ENCODE measurements at places on chromosomes 11 and 22.

- no peaks in the 10 kb centered on the region for H3K36me3 ChIP-seq
- no peaks in the 10 kb centered on the region for H3K27me3 ChIP-seq
- DNase-seq = peak; percentile 96
- peak overlapping the region; percentile 63 for H3K27ac ChIP-seq
These were observed 48.8 kb downstream of the ARHGAP32 start for GRCh38 chr11:129143335-129143734.

DNA sequence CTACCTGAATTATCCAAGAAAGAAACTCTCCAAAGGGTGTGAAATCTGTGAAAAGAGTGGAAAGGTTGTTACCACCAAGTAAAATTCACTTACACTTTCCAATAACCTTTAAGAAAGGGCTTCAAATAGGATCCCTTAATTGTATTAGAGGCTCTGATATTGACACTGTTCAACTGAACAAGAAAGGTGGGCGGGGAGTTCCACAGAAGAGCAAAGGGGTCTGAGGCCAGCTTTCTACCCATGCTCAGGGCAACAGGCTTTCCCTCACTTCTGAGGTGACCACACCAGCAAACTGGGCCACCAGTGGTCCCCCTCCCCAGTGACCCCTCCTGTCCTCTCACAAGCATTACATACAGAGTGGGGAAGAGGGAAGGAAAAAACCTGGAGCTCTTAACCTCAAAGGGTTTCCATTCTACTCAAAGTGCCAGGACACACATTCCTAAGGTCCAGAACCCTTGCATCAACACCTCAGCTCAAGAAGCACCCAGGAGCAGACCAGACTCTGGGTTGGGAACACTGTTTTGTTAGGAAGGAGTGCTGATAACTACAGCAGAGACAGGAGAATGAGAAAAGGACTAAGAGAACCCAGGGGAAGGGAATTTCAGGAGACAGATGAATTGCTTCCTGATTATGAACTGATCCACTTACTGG lies 71.6 kb upstream of the AKIP1 start:
- H3K27ac ChIP-seq = peak overlapping the region; percentile 69
- no peak for DNase-seq
- H3K4me3 ChIP-seq = no peak overlapping the region
- no peaks in the 10 kb centered on the region for H3K27me3 ChIP-seq

GRCh38 chr11:95920460-95921105 lies 3.3 kb downstream of the MTMR2 start:
- no peaks in the 10 kb centered on the region for H3K27me3 ChIP-seq
- H3K4me3 ChIP-seq = no peak overlapping the region
- no peak for DNase-seq
- H3K36me3 ChIP-seq = no peaks in the 10 kb centered on the region
- H3K27ac ChIP-seq = no peak overlapping the region

DNA sequence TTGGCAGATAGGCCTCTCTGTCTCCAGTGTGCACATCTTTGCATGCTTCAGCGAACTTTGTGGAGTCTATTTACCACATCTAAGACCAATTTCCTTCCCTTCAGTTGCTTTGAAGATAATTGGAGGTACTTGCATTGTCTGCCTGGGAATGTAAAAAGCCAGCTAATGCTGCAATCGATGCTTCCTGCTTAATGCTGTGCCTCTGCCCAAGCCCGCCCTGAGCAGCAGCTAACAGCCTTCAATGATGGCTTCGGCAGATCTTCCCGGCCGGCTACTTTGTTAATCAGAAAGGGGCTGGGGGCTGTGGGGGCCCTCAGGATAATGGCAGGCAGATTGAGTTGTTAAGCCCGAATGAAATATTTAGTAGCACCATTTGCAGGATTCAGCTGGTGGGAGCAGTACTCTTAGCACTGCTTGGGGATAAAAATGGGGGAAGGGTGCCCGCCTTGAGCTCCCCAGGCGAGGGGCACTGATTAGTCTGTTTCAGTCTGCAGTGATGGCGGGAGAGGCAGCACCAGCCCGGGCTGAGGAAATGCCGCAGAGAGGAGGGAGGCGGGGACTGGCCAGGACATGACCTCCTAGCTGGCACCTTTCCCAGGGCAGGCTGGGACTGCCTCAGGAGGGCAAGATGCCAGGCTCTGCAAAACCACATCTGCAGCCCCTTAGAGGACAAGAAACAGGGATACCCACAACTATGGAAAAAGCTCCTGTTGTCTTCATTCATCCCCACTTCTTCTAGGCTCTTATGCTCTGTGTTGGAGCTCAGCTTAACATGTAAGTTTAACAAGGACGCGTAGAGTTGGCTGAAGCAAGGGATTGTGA lies 460.0 kb downstream of the BUD13 start:
- no peak overlapping the region for H3K27ac ChIP-seq
- no peak for DNase-seq
- no peaks in the 10 kb centered on the region for H3K27me3 ChIP-seq

DNA sequence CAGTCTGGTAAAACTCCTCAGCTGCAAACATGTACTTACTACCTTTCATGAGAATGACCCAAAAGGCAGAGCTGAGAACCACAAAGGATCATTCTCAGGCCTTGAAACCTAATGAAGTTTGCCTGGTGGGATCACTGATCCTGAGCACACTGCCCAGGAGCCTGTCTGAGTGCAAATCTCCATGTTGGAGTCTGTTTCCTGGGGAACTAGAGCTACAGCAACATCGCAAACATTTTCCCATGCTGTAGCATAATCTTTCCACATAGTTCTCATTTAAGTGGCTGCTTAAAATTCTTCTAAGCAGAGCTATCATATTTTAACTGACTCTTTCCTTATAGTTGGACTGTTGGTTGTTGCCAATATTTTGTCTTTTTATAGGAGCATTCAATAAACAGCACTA lies 58.5 kb downstream of the GUCY1A2 start:
- H3K4me1 ChIP-seq = peaks cover 7% of the 10 kb centered on the region
- H3K27me3 ChIP-seq = no peaks in the 10 kb centered on the region
- H3K36me3 ChIP-seq = no peaks in the 10 kb centered on the region

DNA sequence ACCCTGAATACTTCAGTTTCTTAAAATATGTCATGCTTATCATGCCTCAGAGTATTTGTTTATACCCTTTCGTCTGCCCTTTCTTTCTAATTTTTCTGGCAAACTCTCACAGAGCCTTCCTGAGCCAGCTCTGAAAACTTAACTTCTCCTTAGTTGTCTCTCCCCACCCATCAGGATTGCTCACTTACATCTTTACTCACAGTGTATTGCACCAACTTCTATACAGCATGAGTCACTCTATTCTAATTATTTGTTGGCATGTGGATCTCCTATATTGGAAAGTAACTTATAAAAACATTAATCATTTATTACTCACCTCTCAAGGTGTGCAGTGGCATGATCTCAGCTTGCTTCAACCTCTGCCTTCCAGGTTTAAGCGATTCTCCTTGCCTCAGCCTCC lies 114.9 kb downstream of the FANCF start:
- DNase-seq = no peak
- H3K4me1 ChIP-seq = no peaks in the 10 kb centered on the region
- no peaks in the 10 kb centered on the region for H3K36me3 ChIP-seq
- no peak overlapping the region for H3K4me3 ChIP-seq
- no peak overlapping the region for H3K27ac ChIP-seq

DNA sequence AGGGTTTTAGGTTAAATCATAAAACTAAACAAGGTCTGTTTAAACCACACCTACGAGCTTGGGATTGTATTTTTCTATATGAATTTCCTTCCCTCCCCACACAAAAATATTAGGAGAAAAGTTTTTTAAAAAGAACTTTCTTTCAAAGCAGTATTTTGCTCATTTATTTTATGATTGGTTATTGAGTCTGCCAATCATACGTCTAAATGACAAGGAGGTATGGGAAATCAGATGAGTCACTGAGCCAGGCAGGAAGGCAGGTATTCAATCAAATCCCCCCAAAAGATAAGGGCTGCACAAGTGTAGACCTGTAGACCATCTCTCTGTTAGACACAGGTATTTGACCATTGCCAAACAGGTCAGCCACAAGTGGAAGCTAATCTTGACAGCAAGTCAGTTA lies 440.1 kb upstream of the CCDC90B start:
- H3K36me3 ChIP-seq = no peaks in the 10 kb centered on the region
- no peak overlapping the region for H3K4me3 ChIP-seq
- DNase-seq = no peak

DNA sequence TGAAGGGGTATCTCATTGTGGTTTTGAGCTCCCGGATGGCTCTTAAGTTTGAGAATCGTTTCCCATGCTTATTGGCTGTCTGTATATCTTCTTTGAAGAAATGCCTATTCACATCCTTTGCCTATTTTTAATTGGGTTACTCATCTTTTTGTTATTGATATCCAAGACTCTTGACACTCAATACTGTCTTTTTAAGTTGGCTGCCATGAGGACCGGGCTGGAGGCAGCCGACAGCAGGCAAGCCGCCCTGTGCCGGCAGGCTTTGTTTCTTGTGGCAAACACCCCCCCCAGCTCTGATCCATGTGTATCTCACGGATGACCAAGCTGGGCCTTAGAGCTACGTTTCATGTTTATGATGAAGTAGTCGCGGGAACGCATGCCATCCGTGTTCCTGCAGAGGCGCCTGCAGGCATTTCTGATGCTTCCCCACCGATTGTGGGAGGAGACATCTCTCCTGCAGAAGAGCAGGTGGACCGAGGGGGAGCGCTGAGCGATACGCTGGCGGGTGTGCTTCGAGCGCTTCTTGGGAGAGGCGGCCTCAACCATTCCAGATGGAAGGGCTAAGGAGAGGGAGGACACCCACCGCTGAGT lies 95.8 kb downstream of the TBC1D22A start:
- H3K4me1 ChIP-seq = no peaks in the 10 kb centered on the region
- no peak overlapping the region for H3K27ac ChIP-seq
- no peak for DNase-seq
- H3K27me3 ChIP-seq = no peaks in the 10 kb centered on the region
- no peaks in the 10 kb centered on the region for H3K36me3 ChIP-seq
- H3K4me3 ChIP-seq = no peak overlapping the region

DNA sequence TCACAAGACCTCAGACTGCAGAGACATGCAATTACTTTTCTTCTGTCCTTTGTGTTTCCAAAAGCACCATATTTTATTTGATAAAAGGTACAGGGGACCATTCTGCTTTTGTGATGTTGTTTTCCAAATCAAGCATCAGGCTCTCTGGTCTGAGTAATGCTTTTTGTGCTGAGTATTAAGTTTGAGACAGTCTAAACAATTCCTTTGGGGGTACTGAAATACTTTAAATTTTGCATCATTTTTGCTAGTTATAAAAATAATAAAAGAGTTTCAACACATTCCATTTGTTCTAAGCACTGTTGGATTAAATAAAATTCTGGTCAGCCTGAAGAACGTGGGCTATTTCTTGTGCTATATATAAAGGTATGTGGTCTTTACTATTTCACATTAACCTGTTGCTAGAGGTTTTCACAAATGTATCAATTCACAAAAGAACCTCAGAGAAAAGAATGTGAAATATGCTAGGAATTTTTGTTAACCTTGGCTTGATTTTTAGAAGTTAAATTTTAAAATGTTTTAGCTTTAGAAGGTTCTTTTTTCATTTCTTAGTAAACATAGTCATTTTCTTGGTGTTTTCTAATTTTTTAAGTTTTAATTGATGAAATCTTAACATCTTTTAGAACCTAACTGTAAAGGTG lies 61.6 kb downstream of the C22orf31 start:
- H3K27me3 ChIP-seq = no peaks in the 10 kb centered on the region
- no peaks in the 10 kb centered on the region for H3K36me3 ChIP-seq
- H3K27ac ChIP-seq = no peak overlapping the region
- H3K4me3 ChIP-seq = no peak overlapping the region
- H3K4me1 ChIP-seq = peaks cover 23% of the 10 kb centered on the region

DNA sequence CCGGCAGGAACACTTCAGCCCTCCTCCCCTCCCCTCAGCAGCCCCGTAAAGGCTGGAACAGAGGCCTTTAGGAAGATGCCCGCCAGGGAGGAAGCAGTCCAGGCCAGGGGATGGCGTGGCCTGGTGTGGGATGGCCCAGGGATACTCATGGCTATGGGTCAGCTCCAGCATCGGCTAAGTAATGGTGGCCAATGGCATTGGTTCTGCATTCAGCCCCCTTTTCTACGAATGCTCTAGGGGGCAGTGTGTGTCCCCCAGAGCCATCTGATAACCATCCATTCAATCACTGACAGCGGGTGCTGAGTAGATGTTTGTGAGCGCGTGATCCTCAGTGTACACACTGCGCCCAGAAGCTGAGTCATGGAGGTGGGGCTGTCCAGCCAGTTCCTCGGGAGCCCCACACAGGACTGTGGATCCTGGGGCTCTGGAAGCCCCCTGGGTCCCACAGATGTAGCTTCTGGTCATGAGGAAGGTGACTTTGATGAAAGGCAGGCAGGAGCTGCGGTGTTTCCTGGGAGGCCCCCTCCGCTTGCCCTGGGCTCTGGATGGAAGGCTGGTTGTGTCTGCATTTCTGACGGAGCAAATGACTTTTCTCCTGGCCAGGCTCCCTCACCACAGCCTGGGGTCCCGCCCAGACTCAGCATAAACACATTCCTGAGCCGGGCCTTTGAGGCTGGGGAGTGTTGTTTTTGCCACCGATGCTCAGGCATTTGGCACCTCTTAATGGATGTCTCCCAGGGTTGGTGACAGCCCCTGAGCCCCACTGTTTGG lies 46.5 kb downstream of the FBLN1 start:
- no peak for DNase-seq
- H3K4me1 ChIP-seq = peaks cover 44% of the 10 kb centered on the region
- peaks cover 93% of the 10 kb centered on the region for H3K36me3 ChIP-seq
- no peaks in the 10 kb centered on the region for H3K27me3 ChIP-seq
- peak overlapping the region; percentile 84 for H3K27ac ChIP-seq
- no peak overlapping the region for H3K4me3 ChIP-seq

DNA sequence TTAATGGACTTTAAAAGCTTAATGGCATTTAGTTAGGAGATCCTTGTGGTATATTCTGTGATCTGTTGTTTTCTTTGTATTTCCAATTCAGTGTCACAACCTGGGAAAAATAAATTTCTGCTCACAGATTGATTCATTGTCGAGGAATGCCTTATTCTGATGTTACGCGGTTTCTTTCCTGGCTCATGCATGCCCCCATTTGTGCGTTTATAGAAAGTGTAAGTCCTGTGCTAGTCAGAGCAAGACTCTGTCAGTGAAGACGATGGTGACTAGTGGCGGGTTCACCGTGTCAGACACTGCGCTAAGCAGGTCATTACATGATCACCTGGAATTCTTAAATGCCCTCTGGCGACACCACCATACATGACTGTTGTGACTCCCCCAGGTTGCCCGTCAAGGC lies 169.4 kb downstream of the TBC1D22A start:
- DNase-seq = peak; percentile 51
- no peak overlapping the region for H3K4me3 ChIP-seq
- peaks cover 19% of the 10 kb centered on the region for H3K4me1 ChIP-seq
- no peaks in the 10 kb centered on the region for H3K27me3 ChIP-seq
- no peak overlapping the region for H3K27ac ChIP-seq
